NCI-H524 (cell line): ENCODE measurements at places on chromosomes 12 and 14.

DNA sequence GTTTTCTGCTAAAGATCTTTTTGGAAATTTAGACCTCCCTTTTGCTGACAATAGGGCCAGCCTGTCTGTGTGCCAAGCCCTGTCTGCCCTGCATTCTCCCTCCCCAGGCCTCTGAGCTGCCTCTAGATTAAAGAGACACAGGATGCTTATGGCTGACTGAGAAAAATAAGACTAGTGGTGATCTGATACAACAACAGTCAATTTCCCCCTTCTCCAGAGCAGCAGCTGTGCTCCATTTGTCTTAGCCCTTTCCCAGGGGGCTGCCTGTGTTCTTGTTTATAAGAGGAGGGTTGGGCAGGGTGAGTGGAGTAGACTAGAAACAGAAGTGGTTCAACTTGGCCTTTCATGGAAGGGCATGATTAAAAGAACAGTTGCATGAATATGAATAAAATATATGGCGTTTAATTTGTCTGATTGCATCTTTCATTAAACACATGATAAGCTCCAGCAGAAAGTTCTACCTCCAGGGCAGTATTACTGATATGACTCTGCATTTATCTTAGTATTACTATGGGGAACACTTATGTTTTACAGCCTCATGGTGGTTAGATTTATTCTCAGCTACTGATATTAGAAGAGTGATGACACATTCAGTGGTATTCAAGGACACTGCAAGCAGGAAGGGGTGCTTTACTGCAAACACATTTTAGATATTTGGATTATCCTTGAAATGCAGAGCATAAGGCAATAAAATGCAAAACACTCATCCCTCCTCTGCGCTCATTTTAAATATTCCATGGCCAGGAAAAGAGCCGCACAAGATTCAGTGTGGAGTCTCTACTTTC is 150.2 kb upstream of the CLEC14A start:
- DNase-seq: peak; percentile 85

- no peak for DNase-seq
Observed at GRCh38 chr12:116885491-116885890, 4.2 kb upstream of the HRK start.

DNA sequence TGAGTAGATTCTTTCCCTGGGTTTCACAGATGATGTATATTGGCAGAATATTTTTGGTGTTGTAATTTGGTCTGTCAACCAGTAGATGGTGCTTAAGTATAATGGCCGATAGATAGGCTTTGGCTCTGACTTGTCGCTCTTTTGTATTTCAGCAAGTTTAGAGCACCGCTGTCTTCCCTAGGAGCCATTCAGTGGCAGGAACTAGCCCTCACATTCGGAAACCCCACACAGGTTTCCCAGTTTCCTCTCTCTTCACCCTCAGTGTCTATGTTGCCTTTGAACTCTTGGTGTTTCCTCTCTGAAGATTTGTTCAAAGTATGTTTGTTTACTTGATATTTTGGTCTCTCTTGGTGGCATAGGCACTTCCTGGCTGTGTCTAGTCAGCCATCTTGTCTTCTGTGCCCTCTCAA is 102.2 kb downstream of the GPHN start:
- DNase-seq: no peak

- no peak for DNase-seq
Observed at GRCh38 chr12:130754234-130754901, 38.3 kb upstream of the RIMBP2 start.

DNA sequence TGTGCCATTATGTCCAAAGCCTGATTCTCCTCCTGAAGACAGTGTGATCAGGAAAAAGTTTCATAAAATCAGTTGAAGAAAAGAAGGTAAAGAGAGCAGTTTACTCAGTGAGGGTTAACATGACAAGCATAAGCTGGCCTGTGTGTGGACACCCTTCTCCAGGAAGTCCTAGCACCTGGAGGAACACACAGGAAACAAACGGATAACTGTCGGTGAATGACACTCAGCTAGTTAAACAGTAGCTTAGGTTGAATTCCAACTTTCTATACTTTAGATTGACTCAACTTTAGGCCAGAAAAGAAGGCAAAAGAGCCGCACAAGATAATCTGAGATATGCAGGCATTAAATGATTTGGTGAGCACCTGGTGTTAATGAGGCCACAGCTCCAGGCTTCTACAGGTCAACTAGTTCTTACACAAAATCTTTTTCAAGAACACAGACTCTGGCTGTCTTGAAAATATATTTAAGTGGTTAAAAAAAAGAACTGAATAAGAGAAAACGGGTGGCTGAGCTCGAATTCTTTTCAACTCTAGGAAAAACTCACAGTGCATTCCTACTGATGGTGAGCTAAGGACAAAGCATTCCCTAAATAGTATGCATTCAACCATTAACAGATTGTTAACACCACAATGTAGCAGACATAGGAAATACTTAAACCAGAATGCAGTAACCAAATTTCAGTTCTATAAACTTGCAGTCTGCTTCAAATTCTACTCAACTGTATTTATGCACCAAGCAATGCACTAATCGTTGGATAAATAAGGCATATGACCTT is 56.9 kb upstream of the TSPAN8 start:
- DNase-seq: no peak

DNA sequence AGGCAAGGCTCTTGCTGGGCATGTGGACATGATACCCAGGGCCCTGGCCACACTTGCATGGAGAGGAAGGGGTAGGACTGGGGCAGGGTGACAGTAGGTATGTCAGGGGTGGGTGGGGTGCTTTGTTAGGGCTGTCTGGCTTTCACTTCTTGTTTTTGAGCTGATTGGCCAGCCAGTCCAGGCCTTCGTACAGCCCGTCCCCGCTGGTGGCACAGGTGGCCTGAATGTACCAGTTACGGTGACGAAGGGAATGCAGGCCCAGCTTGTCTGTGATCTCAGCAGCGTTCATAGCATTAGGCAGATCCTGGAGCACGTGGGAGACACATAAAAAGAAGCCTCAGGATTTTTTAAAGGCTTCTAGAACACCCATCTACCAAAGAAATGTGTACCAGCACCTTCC is 13.5 kb upstream of the FKBP11 start:
- no peak for DNase-seq

GRCh38 chr14:21385188-21385904 is 1.5 kb upstream of the SUPT16H start:
- peak; percentile 29 for DNase-seq

DNA sequence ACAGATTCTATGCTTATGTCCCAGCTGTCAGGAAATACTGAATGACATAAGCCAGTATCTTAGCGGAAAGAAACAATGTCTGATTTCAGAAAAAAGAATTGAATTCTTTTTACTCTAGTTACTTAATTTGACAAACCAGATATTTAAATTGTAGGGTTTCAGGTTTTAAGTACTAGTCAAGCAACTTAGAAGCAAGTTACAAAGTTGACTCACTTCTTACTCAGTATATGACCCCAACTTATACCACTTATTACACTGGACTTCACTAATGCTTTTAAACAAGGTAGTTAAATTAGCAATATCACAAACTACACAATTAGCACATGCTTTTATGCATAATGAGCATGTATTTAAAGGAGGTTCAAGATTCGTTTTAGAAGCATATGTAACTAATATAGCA is 7.1 kb downstream of the GMFB start:
- no peak for DNase-seq

- DNase-seq: no peak
Observed at GRCh38 chr14:59358784-59359183, 106.4 kb downstream of the GPR135 start.

GRCh38 chr12:7994731-7995205 is 37.7 kb upstream of the FOXJ2 start:
- DNase-seq: peak; percentile 21
